ENCODE measurements at places on chromosomes 16 and 17.

- no peak for DNase-seq
Observed at GRCh38 chr17:79022507-79022991, 1.4 kb upstream of the C1QTNF1 start.

- DNase-seq, result no peak
Observed at GRCh38 chr16:87411375-87412271, 19.5 kb downstream of the MAP1LC3B start.

- DNase-seq, result no peak
Observed at GRCh38 chr17:14152721-14153120, 83.4 kb downstream of the COX10 start.

GRCh38 chr17:82664701-82665182, 16.5 kb upstream of the WDR45B start:
- DNase-seq, result no peak

- peak; percentile 68 for DNase-seq
Observed at GRCh38 chr17:82238472-82239201, 9.8 kb downstream of the SLC16A3 start.

GRCh38 chr17:56098746-56099145, 54.5 kb upstream of the ANKFN1 start:
- DNase-seq, result no peak

DNA sequence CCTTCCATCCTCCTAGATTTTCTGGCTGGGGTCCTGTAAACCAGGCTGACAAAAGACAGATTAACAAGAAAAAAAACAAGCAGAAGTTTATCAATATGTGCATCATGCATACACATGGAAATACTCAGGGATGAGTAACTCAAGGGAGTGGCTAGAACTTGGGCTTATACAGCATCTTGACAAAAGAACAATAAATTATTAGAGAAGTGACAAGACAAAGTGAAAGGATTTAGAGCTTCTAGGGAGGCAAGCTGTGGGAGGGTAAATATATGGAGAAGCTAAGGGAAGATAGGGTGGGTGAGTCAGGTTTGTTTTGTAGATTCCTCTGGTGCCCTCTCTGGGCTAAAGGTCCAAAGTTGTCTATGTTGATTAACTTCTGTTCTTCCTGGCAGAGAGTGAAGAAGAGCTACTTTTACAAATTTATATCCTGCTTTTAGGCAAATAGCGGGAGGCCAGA, 48.0 kb upstream of the NDRG4 start:
- no peak for DNase-seq

DNA sequence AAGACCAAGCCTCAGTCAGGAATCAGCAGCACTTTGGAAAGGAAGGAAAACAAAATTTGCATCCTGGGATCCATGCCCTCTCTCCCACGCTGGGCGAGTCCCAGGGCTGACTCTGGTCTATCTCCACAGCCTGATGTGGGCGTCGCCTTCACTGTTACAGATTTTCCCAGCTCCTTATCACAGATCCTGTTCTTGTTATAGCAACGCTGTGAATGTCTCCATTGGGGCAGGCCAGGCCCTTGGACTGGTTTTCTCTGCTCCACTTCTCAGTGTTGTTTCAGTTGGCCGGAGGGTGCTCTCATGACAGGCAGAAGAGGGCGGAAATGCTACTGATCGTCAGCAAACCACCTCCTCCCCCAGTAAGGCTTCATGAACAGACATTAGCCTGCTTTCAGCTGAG, 127.9 kb upstream of the CDH11 start:
- DNase-seq, result no peak

GRCh38 chr17:78819806-78820792, 20.5 kb downstream of the USP36 start:
- no peak for DNase-seq

- DNase-seq, result no peak
Observed at GRCh38 chr16:55081622-55082590, 151.2 kb downstream of the IRX5 start.

DNA sequence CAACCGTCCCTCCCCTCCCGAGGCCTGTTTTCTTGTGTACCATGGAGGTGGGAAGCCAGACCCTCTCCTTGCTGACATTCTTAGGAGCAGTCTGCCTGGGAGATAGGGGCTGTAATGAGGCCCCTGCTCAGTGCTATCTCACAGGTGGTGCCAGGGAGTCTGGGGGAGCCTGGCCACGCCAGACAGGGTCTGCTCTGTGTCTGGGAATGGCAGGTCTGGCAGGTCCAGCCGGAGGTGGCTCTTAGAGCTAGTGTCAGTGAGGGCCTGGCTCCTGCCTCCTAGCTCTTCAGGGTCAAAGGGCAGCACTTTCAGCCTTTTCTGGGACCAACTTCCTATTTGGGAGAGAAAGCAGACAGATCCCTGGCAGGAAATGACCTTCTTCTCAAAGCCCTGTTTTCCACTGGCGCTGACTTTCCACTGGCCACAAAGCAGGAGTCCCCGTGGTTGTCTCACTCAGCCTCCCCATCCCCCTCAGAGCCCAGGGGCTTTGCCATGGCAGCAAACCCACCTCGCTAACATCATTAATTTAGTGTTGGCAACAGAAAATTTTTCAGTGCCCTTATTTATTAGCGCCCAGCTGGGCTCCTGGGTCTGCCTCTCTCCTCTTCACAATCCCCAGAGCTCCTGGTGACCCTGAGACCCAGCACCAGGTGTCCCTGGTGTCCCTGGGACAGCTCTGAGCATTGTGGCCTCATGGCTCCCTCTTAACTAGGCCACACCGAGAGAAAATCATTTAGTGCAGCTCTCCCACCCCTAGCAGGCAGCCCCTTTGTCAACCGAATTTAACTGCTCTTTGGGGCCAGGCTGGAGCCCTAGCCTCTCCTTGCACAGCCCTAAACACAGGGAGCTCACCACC, 24.0 kb upstream of the DOK4 start:
- DNase-seq, result no peak

- DNase-seq, result no peak
Observed at GRCh38 chr16:75710344-75710743, 9.1 kb upstream of the DUXB start.

- DNase-seq, result no peak
Observed at GRCh38 chr17:67016039-67016762, 28.2 kb upstream of the CACNG1 start.

DNA sequence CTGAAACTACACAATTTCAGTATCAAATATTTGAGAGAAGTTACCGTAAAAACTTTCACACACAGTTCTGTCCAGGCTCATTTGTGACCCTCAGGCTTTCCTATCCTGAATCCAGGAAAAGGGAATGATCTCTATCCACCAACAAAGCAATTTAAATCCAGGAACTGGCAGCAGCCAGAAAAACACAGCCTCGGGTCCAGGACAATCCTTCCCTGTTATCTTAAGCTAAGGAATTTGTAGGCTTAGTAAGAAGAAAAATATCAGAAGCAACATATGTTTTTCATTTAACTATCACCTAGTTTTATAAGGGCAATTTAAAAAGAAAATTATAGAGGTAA, 47.1 kb downstream of the TEX2 start:
- no peak for DNase-seq

GRCh38 chr16:2925951-2926649, 14.4 kb downstream of the FLYWCH1 start:
- no peak for DNase-seq

DNA sequence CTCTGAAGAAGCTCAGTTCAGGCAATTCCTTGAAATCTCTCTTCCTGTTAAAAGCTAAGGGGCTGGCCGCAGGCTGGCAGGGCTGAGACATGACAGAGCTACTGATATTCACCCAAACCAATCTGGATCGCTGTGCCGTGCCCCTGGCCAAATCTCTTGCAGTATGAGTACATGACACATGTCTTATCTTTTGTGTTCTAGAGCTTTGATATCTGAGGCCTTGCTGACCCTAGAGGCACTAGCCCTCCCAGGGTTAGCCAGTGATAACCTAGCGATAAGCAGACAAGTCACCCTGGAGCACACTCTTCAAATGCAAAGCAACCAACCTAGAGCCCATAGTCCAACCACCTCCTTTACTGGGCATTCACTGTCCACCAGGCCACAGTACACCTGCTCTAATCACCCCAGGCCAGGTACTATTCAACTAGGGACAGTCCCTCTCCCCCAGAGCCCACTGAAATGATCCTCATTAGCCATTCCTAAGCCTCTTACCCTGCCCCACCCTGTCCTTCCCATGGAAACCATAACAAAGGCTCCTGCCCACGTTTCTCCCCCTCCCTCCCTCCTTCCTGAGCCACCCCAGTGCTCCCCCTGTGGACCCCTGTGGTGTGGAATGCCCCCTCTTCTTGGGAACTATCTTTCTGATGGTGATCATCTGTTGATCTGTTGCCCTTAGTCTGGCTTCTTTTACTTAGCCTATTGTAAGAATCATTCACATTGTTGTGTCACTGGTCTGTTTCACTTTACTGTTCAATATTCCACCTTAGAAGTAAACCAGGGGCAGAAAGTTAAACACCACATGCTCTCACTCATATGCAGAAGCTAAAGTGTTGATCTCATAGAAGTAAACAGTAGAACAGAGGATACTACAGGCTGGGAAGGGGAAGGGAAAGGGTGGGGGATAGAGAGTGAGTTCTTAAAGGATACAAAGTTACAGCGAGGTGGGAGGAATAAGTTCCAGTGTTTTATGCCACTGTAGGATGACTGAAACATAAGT, 52.5 kb downstream of the TEKT5 start:
- no peak for DNase-seq

DNA sequence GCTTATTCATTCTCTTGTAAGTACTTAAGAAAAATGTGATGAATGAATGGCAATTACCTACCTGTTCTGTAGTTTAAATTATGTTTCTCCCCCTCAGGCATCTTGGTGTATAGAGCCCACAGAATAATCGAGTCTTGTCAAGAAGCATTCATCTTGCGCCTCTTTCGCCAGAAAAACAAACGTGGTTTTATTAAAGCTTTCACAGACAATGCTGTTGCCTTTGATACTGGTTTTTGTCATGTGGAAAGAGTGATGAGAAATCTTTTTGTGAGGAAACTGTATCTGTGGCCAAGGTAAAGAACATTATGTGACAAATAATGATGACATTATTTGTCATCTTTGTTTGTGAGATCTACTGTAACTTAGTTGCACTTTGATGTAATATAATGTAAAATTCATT, 6.5 kb downstream of the ERCC4 start:
- no peak for DNase-seq

DNA sequence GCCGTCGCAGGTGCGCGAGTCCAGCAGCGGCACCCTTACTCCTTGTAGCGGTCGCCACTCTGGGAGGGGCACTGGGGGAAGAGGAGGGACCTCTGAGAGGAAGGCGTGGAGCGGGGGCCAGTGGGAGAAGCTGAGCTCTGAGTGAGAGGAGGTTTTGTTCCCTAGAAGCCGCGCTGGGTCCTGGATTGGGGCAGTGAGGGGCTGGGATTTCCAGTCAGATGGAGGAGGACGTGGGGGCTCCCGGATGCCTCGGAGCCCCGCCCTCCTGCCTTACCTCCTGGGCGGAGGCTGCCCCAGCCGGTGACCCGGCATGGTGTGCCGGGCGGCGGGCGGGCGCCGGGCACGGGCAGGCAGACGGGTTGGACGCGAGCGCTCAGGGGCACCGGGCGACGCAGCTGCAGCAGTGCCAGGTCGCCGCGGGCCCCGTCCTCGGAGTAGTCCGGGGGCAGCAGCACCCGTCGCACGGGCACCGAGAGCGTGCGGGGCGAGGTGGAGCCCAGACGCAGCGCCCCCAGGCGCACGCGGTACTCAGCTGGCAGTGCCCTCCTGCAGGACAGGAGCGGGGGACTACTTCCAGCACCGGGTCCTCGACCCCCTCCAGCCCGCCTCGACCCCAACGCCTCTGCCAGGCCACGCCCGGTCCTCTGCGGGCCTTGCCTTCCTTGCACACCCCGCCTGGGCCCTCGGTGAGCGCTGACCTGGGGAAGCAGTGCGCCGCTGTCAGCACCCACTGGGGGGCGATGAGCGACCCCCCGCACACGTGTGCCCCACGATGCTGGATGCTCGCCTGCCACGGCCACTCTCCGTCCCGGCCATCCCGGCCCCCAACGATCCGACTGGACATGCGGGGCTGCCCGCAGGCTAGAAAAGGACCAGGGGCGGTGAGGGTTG, 2.0 kb downstream of the PRSS33 start:
- peak; percentile 19 for DNase-seq

DNA sequence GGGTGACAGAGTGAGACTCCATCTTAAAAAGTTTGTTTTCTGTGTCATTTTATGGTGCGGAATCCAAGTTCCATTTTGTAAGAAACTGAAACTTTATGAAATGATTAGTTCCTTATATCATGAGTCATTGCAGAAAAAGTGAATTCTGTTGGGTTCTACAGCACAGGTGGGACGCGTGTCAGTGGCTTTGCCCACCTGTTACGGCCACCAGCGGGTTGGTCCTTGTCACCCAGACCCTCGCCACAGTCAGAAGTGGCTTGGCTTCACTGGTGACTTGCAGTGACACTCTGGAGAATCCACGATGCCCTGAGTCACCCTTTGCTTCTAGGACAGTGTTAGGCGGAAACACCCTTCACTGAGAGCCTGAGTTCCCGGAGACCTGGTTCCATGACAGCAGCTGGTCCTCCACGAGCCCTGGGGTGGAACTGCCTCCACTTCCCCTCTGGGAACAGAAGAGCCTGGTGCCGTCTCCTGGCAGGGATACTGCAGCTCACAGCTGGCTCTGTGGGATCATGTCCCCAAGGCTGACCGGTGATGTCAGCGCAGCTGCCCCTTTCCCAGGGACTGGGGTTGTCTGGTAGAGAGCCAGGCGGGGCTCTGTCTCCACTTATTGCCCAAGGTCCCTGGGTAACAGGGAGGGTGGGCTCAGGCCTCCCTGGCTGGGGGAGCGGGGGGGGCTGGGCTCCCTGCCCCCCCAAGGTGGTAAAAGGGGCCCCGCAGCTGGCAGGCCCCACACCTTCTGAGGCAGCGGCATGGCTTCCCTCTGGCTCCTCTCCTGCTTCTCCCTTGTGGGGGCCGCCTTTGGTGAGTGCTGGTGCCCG, at the start of gene CTRB1:
TSS of gene CTRB1 (plus strand) at position 733 of the 821 bp plus-strand sequence. CDS start at position 753, 20 bp downstream.
- DNase-seq, result no peak

DNA sequence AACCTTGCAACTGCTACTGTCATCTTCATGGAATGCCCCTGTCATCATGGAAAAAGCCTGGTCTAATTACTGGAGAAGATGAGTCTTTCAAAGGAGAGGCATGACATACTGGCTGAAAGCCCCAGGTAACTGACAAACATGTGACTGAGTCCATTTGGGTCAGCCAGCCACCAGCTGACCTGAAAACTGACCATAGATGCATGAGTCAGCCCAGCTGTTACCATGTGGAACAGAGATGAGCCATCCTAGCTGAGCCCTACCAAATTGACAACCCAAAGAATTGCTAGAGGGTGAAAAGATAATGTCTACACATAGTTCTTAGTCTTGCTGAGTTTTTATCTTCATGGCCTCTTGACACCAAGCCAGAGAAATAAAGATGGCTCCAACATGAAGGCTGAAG, 311.8 kb downstream of the UTP18 start:
- DNase-seq, result no peak

- DNase-seq, result no peak
Observed at GRCh38 chr17:63753215-63753614, 11.6 kb upstream of the STRADA start.

GRCh38 chr16:56617212-56618085, 8.1 kb upstream of the MT1E start:
- no peak for DNase-seq

- DNase-seq, result no peak
Observed at GRCh38 chr16:88773812-88774291, 11.2 kb downstream of the PIEZO1 start.
